ENCODE measurements at places on chromosomes 16 and 17.

DNA sequence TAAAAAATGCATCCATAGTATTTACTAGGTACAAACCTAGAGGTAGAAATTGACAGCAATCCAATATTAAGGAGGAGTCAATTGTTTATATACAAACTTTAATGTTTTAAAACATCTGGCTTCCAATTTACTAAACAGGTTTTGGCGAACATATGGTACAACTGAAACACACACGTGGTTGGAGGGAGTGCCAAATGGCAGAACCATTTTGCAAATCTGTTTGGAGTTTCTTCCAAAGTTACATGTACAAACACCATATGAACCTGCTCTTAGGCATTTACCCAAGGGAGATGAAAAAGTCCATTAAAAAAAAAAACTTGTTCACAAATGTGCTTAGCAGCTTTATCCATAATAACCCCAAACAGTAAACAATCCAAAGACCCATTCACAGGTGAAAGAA, 159.8 kb upstream of the MYOCD start:
- DNase-seq = no peak

GRCh38 chr16:72266836-72267235, 94.9 kb upstream of the PMFBP1 start:
- DNase-seq = no peak

DNA sequence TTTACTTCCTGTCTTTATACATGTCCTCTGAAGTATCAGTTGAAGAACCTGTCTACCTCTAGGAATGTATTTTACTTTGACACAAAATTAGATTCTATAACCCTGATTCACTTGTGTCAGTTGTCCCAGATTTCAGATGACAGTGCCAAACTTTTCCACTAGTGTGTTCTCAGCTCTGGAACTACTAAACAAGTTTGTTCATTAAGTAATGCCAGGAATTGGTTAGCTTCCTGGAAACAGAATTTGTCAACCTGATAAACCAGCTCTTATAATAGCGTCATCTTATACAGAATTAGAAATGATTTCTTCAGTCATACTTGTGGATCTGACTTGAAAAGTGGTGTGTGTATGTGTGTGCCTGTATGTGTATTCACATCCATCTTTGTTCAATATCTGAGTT, 7.4 kb downstream of the MAP3K3 start:
- DNase-seq = no peak

GRCh38 chr16:83952587-83952939, 477 bp upstream of the OSGIN1 start:
- DNase-seq = no peak

DNA sequence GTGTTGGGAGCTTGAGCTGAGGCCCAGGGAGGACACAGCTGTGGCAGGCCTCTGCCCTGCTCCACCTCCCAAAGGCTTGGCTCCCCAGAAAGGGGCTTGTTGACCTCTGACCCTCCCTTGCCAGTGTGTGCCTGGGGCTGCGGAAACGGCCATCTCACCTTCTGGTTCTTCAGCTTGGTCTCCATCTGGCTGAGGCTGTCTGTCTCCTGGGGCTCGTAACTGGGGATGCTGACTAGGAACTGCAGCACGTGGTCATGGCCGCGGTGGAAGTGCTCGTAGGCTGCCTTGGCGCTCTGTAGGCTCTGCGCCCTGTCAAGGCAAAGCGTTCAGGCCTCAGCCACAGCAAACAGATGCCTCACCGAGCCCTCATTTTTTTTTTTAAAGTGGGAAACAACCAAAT, 42.7 kb downstream of the UBN1 start:
- no peak for DNase-seq

DNA sequence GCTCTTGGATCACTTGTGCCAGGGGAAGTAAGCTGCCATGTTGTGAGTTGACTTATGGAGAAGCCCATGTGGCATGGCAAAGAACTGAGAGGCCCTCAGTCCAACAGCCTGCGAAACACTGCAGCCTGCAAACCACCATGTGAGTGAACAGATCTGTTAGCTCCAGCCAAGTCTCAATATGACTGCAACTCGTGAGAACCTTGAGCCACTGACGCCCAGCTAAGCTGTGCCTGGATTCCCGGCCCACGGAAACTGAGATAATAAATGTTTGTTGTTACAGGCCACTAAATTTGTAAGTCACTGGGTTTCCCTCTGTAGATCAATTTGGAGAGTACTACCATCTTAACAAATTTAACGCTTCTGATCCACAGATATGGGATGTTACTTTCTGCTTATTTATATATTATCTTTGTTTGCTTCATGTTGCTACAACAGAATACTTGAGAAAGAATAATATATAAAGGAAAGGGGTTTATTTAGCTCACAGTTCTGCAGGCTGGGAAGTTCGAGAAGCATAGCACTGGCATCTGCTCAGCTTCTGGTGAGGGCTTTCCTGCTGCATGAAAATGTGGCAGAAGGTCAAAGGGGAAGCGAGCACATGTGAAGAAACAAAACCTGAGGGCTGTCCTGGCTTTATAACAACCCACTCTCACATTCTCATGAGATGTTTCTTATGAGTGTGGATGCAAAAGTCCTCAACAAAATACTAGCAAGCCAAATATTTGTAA, 29.4 kb upstream of the ATP2A3 start:
- no peak for DNase-seq

DNA sequence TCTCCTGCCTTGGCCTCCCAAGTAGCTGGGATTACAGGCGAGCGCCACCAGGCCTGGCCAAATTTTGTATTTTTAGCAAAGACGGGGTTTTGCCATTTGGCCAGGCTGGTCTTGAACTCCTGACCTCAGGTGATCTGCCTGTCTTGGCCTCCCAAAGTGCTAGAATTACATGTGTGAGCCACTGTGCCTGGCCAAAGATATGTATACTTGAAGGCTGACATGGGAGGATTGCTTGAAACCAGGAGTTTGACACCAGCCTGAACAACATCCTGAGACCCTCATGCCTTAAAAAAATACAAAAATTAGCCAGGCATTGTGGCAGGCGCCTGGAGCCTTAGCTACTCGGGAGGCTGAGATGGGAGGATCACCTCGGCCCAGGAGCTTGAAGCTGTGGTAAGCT, 3.1 kb downstream of the BCAS3 start:
- no peak for DNase-seq

DNA sequence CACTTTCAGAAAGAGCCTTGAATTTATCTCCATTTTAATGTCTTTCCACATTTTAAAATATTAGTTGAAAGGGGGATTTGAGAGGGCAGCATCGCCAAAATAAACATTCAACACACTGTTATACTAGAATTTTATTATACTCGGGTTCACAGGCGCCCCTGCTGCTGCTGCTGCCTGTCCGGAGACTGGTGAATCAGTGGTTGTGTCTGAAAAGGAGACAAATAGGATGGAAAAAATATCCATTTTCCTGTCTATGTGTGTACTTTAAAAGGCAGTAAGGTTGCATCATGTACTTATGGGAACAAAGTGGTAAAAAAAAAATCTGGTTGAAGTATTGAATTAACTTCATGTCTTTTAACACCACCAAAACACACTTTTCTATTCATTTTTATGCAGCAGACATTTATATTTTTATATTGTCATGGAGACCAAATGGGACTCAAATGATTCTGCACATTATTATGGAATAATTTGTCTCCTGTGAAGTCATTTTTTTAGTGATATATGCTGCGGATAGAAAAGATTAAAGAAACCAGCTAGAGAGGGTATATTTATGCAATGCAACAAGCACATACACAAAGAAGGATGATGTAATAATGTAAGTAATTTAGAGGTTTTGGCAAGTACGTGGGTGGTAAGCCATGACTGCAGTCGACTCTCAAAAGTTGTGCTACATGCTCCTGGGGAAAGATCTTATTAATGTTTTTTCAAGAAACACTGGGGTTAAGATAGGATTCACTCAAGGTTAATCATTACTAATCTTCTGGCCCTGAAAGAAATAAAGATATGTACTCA, 759.0 kb upstream of the SOX9 start:
- DNase-seq = no peak

DNA sequence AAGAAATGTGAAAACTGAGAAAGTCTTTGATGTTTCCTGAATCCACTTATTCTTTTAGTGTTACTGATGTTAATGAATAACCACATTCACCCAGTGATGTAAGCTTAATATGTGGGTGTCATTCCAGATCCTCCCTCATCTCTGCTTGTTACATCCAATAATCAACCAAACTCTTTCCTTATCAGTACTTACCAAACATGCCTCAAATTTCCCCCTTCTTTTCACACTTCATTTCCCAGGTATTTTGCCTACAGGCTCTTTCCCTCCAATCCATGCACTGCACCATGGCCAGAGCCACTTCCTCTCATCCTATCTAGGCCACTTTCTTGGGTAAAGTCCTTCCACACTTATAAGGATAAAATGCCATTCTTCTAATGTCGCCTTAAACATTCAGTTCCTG, 451.5 kb downstream of the NPIPA7 start:
- no peak for DNase-seq

GRCh38 chr16:86087011-86087895, 188.3 kb downstream of the IRF8 start:
- no peak for DNase-seq

DNA sequence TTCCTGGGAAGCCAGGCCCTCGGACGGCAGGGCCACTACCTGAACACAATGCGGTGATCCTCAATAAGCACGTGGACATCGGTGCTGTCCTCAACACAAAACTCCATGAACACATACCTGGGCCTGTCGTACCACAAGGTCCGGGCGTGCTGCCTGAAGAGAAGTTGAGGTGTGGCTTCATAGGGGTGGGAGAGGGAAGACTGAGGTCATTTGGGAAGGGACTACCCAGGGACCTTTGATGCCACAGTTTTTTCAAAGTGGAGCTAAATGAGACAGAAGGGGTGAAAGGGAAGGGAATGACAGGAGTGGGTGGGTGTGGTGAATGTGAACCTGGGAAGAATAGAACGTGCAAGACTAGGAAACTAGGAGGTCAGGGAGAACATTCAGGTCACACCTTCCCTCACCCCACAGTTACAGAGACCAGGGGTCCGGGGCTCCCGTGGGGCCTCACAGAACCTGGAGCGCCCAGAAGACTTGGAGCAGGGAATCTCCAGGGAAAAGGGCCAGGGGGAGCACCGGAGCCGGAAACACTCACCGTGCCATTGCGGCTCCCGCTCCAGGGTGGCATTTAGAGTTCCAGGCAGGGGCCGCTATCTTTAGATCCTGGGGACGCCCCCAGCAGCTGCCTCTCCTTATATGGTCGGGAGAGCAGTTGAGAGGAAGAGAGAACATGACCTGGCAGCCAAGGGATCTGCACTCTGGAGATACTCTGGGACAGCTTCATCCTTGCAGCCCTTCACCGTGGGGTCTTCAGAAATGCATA, at the start of gene PTGES3L:
PTGES3L (minus strand) TSS at position 570 of the 763 bp plus-strand sequence; CDS start at position 543, 27 bp downstream.
- DNase-seq = no peak

GRCh38 chr17:72124438-72124775, 3.6 kb downstream of the SOX9 start:
- DNase-seq = no peak

DNA sequence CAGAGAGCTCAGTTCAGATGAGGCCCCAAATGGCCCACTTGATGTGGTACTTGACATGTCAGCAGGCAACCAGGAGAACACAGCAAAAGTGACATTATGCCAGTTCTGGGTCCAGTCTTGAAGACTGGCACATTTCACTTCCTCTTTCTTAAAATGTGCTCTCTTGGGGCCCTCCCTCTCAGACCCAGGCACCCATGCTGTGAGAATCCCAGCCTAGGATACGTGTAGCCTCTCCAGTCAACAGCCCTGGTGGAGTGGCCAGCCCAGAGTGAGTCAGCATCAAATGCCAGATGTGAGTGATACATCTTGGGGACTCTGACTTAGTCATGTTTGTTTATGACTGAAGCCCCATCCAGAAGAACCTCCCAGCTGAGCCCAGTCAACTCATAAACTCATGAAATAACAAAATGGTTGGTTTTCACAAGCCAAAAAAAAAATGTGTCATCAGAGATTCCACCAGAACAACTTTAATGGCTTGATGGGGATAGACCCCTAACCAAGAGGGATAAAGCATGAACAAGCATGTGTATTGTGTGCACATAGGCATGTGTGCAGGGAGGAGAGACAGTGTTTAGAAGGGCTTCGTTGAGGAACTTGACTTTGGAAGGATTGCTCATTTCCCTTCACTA, 82.5 kb upstream of the TNRC6C start:
- no peak for DNase-seq

DNA sequence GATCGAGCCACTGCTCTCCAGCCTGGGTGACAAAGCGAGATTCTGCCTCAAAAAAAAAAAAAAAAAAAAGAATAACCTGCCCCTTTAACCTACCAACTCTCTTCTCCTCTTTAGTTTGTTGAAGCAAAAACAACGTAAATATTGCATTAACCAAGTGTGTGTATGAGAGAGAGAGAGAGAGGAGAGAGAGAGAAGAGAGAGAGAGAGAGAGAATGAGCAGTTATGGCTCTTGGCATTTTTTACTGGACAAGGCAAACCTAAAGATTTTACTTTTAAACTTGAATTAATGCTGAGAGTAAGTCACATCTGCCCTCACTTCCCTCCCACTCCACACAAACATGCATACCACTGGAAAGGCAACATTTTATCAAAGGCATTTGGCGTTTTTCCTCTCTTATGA, 3.0 kb upstream of the SLFN5 start:
- DNase-seq = no peak

- no peak for DNase-seq
These were observed 508 bp downstream of the FLCN start for GRCh38 chr17:17236295-17237025.

GRCh38 chr17:68094481-68095078, 59.0 kb downstream of the KPNA2 start:
- DNase-seq = no peak
